SK-MEL-5 (cell line): ENCODE measurements at places on chromosomes 3 and 15. TPM values are rescaled to one million over a fixed set of nuclear protein-coding genes. Genes with fewer than 3 reads are reported as not detected.

DNA sequence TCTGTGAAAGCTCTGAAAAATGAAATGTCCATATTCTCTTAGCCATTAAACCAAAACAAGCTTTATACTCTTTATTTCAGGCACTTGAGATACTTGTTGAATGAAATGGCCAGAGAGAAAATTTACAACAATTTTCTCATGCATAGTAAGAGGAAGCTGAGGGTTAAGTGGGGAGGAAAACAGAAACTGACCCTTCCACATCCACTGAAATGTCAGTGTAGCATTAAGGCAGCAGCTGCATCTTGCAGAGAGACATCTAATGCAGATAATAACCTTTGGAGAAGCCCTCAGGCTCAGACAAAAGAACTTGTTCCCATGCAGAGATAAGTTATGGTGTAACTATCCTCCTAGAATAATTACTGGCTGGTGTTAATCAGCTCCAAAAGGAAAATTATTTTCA is 34.0 kb downstream of the ZDHHC23 start:
- no peak for DNase-seq

GRCh38 chr15:74845208-74845568 is 2.2 kb upstream of the ULK3 start:
- no peak for DNase-seq

GRCh38 chr3:137347132-137347531 is 389.3 kb downstream of the IL20RB start:
- DNase-seq, result no peak

Gene MAP6D1
- total RNA-seq, result 4.5 and 5.7 TPM in 2 replicates

DNA sequence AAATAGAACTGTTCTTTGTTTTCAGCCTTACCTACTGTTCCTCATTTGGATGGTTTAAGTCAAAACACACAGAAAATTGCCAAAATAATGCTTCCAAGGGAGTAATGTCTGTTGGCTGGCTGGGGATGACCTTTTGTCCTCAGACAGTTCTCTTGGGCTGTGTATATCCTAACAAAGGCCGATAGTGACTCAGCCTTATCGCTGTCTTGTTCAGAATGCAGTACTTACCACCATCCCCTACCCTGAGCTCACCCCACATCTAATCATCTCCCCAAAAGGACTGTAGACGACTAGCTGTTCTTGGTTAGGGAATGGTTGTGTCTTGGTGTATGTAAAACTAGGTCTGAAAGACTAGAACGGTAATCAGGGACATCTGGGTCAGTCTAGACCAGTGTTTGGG is 35.0 kb downstream of the RAB11A start:
- no peak for DNase-seq

Gene ROPN1
- 33.4 and 37.8 TPM in 2 replicates for total RNA-seq

- DNase-seq, result no peak
Observed at GRCh38 chr3:99852851-99853250, 35.2 kb downstream of the CMSS1 start.
